ENCODE measurements at places on chromosomes 4 and X. TPM values are rescaled to one million over a fixed set of nuclear protein-coding genes. Genes with fewer than 3 reads are reported as not detected.

The NMU gene
- not detected for total RNA-seq

The GAGE13 gene
- not detected for total RNA-seq

The TRMT44 gene
- total RNA-seq: 17.2 TPM

The ZNF595 gene
- total RNA-seq: 8.4 TPM

The NDP gene
- total RNA-seq: 2.3 TPM

Measured in regular cardiac myocyte (primary cell).